ENCODE measurements at places on chromosomes 7 and 10. TPM values are rescaled to one million over a fixed set of nuclear protein-coding genes. Genes with fewer than 3 reads are reported as not detected.

Gene LIPJ
- not detected for total RNA-seq

Gene PON3
- total RNA-seq: 3.9 TPM

Gene ZNF485
- total RNA-seq: 5.4 TPM

- no peaks in the 10 kb centered on the region for H3K36me3 ChIP-seq
- no peak overlapping the region for H3K27ac ChIP-seq
- peaks cover 14% of the 10 kb centered on the region for H3K4me1 ChIP-seq
Observed at GRCh38 chr7:18421297-18422002, 74.1 kb upstream of the HDAC9 start.

DNA sequence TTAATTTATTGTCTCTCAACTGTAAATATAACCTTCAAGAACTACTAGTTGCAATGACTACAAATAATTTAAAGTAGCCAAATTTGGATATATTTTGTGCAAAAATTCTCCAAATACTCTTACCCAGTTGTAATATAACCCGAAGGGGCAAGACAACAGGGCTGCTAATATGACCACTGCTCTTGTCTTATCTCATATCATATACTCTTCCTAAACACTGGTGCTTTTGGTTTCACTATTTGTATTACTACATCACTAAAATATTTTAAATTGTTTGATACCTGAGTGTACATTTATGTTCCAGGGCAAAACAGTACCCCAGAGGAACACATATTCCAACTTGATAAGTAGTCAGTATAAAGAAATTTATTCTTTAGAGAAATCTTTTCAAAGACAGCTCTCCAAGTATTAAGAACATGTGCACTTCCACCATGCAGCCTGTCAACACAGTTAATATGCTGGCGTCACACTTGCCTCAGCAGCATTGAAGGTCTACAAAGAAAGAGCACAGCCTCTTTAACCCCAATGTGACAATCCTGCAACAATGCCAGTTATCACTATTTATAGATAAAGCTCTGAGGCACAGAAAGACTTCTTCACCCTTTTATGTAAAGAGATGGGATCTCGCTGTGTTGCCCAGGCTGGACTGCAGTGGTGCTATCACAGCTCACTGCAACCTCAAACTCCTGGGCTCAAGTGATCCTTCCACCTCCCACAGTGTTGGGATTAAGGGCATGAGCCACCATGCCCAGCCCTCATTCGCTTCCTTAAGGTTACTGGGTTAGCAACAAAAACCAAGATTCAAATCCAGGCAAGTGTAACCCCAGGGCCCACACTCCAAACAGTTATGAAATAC lies 37.8 kb downstream of the RHEB start:
- no peak for DNase-seq
- H3K4me3 ChIP-seq: no peak overlapping the region
- H3K4me1 ChIP-seq: peaks cover 20% of the 10 kb centered on the region
- no peaks in the 10 kb centered on the region for H3K27me3 ChIP-seq
- H3K27ac ChIP-seq: no peak overlapping the region

DNA sequence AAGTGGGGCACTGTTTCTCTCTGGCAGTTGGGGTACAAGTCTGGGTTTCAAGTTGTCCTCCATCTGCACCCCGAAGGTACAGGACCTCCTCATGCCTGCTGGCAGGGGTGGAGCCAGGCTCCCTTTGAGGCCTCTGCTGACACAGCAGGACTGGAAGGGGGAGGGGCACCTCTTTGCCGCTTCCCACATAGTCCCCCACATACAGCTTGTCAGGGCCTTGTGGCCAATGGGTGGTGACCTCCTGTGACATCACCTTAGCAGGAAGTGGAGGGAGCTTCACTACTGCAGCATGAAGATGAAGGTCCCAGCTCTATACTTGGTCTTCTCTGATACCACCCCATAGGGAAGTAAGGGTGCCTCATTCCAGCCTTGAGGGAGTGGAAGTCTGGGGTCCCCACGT lies 167.8 kb downstream of the RAMP3 start:
- no peaks in the 10 kb centered on the region for H3K27me3 ChIP-seq
- DNase-seq: no peak
- H3K4me3 ChIP-seq: no peak overlapping the region
- no peaks in the 10 kb centered on the region for H3K36me3 ChIP-seq

DNA sequence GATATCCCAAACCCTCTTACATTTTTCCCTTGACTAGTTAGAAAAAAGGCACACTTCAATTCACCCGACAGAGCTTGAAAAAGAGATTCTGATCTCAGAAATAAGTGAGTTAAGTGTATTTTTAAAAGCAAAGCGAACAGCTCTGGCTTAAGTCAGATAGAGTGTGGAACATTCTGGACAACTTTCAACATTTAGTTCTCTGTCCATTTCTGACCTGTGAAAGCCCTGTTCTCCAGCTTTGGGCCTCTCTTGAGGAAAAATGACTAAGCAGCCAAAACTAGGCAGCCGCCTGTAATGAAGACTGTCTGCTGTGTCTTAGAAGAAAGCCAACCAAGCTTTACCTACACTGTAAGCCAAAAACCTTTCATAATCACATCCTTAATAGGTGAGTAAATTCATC lies 50.5 kb downstream of the CDK6 start:
- H3K4me1 ChIP-seq: peaks cover 33% of the 10 kb centered on the region
- no peak overlapping the region for H3K4me3 ChIP-seq
- H3K27me3 ChIP-seq: no peaks in the 10 kb centered on the region
- DNase-seq: no peak
- no peaks in the 10 kb centered on the region for H3K36me3 ChIP-seq
- peak overlapping the region; percentile 37 for H3K27ac ChIP-seq

DNA sequence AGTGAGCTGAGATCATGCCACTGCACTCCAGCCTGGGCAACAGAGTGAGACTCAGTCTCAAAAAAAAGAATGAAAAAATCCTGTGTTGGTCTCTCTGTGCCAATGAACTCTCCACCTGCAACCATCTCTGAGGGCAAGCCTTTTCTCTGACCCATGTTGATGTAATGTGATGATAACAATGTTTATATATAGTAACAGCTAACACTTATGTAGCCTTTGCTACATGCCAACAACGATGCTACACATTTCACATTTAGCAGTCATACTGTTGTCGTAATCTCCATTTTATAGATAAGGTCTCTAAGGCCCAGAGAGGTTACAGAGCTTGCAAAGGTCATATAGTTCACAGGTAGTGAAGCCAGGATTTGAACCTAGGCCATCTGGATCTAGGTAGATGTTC lies 11.5 kb downstream of the COX15 start:
- no peak overlapping the region for H3K27ac ChIP-seq
- no peak for DNase-seq
- no peak overlapping the region for H3K4me3 ChIP-seq
- no peaks in the 10 kb centered on the region for H3K36me3 ChIP-seq
- H3K27me3 ChIP-seq: no peaks in the 10 kb centered on the region

- DNase-seq: no peak
- H3K27ac ChIP-seq: peak overlapping the region; percentile 98
- no peaks in the 10 kb centered on the region for H3K27me3 ChIP-seq
- H3K4me3 ChIP-seq: peak overlapping the region; percentile 80
- peaks cover 52% of the 10 kb centered on the region for H3K4me1 ChIP-seq
Observed at GRCh38 chr7:116527521-116527920, 2.7 kb downstream of the CAV1 start.

- H3K27me3 ChIP-seq: no peaks in the 10 kb centered on the region
- no peak for DNase-seq
- no peak overlapping the region for H3K27ac ChIP-seq
- no peaks in the 10 kb centered on the region for H3K36me3 ChIP-seq
- no peak overlapping the region for H3K4me3 ChIP-seq
Observed at GRCh38 chr7:42137941-42138340, 99.1 kb downstream of the GLI3 start.

DNA sequence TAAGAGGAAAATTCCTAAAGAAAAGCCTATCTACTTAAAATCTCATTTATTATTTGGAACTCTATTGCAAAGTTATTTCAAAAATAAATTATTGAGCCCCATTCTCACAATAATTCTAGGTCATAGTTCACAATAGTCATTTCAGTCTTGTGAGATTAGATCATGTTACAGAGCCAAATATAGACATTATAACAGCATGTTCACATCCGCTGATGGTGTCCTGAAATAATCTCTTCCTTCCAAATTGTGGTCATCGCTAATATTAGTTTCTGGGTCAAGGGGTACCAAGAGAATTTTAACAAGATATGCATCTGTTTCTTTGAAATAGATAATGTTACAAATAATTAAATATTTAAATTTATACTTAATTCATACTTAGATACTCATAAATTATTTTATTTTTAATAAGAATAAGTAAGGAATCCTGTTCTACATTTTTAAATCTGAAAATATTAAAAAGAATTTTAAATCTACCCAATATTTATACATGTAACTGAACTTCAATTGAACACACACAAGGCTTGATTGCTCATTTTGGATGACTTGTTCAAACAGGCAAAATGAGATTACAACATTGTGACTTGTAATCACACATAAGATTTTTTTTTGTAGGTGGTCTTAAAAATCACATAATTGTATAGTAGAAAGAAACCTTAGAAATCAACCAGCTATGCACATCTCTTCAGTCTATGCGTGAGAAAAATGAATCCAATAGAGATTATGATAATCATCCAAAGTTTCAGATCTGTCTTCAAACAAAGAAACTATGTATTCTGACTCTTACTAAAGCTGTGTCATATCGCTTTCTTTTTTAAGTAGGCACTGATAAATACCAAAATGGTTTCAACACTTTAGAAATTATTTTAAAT lies 13.1 kb downstream of the GNAT3 start:
- DNase-seq: no peak
- no peaks in the 10 kb centered on the region for H3K36me3 ChIP-seq
- H3K27me3 ChIP-seq: no peaks in the 10 kb centered on the region
- H3K4me3 ChIP-seq: no peak overlapping the region

- no peaks in the 10 kb centered on the region for H3K36me3 ChIP-seq
- no peak for DNase-seq
- no peak overlapping the region for H3K27ac ChIP-seq
- peaks cover 22% of the 10 kb centered on the region for H3K4me1 ChIP-seq
- no peaks in the 10 kb centered on the region for H3K27me3 ChIP-seq
Observed at GRCh38 chr10:91925022-91925320, 1.4 kb downstream of the BTAF1 start.

All from vagina (tissue), 2 donors.